ENCODE measurements at places on chromosomes 4 and X. TPM values are rescaled to one million over a fixed set of nuclear protein-coding genes. Genes with fewer than 3 reads are reported as not detected.
A peak's percentile ranks its signal among the peaks of the same experiment; 100 is the strongest.

DNA sequence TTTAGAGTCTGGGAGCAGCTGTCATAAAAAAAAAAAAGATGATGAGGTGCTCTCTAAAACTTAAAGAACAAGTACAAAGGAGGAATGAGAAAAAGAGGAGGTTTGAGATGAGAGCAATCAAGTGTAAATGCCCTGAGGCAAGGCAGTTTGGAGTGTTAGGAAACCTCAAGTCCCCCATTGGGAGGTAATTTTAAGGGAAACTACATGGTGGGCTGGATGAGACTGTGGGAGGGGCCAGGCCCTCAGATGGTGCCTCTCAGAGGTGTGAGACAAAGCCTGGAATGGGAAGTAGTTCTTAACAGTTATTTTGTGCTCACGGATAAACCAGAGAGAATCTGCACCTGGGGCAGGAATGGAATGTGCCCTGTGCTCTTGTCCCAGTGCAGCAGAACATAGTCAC, 1.9 kb upstream of the MAGEB3 start:
- no peak for DNase-seq

GRCh38 chrX:37420185-37420584, 71.0 kb downstream of the PRRG1 start:
- no peak for DNase-seq

GRCh38 chr4:141026900-141027299, 106.4 kb downstream of the RNF150 start:
- DNase-seq = no peak

DNA sequence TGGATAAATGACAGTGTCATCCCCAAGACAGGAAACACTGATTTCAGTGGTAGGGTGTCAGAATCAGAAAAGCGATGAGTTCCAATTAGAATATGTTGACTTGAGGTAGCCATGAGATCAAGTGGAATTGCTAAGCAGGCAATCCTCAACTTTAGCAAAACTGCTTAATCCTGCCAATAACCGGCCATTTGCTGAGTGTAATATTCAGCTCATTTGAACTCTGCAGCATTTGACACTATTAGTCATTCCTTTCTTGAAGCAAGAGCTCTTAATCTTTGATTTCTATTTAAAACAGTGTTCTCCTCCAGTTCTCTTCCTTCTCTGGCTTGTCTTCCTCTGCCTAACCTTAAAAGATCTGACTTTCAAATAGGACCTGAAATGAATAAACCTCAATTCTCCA, 68.7 kb upstream of the DCLK2 start:
- no peak for DNase-seq

GRCh38 chr4:58807843-58808615, 1697.8 kb upstream of the IGFBP7 start:
- no peak for DNase-seq

DNA sequence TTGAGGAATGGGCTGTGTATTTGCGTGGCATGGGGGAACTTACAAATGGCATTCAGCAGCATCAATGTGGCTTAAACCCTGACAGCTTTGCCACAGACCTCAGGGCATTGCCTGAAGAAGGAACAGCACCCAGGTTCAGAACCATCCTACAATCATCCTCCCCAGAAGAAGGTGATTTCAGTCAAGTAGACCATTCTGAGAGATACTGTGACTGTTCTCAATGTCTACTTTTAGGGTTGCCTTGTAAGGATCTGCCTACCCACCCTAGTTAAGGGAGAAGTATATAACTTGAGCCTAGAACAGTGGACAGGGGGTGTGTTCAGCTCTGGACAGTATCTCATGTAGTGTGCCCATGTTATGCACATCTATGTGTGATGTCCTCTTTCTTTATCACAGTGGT, 1.6 kb upstream of the FGF5 start:
- DNase-seq = no peak

DNA sequence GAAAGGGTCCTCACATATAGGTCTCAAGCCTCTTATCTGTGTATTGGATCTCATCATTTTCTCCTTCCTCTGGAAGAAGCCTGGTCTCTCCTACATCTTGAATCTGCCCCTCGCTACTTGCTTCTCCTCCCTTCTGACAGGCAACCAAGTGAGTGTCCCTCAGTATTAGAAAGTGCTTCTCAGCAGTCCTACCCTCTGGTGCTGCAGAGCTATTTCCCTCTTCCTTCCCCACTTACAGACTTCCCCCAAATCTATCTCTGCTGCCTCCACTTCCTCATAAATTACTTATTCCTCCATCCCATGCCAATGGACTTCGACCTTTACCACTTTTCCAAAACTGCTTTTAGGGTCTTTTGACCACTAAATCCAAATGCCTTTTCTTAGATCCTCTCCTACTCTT, 129.1 kb upstream of the NAP1L5 start:
- DNase-seq = no peak

GRCh38 chr4:81207828-81208227, 7.2 kb downstream of the PRKG2 start:
- DNase-seq = no peak

GRCh38 chr4:4651811-4652755, 110.2 kb upstream of the STX18 start:
- no peak for DNase-seq

- no peak for DNase-seq
Measured at GRCh38 chr4:178672512-178672911, 1230.3 kb upstream of the AGA start.

DNA sequence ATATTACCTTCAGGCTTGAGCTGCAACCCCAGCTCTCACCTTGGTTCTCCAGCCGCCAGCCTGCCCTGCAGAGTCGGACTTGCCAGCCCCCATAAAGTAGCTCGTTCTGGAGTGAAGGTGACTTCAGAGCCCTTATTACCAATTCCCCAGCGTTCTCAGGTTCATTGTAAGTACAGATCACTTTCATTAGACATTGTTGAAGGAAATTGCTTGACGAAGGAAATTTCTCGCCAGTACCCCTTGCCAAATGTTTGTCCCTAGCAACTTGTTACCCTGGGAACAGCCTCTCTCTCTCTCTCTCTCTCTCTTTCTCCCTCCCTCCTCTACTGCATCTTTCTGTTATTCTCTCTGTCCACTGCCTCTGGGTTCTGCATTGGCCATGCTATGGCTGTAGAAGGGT, 153.0 kb downstream of the NWD2 start:
- DNase-seq = no peak

- peak; percentile 56 for DNase-seq
Measured at GRCh38 chrX:30822764-30823163, 66.3 kb downstream of the TAB3 start.

DNA sequence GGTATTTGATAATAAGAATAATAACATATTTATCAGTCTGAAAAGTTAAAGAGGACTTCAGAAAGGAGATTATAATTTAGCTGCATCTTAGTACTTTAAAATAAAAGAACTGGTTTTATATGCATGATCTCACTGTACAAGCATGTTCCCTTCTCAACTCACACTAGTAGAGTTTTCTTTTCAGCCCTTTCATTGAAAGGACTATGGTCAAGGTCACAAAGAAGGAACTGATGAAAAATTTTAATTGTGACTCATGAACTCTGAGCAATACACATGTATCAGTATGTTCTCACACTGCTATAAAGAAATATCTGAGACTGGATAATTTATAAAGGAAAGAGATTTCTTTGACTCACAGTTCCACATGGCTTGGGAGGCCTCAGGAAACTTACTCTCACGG, 73.7 kb upstream of the NDST4 start:
- DNase-seq = no peak

DNA sequence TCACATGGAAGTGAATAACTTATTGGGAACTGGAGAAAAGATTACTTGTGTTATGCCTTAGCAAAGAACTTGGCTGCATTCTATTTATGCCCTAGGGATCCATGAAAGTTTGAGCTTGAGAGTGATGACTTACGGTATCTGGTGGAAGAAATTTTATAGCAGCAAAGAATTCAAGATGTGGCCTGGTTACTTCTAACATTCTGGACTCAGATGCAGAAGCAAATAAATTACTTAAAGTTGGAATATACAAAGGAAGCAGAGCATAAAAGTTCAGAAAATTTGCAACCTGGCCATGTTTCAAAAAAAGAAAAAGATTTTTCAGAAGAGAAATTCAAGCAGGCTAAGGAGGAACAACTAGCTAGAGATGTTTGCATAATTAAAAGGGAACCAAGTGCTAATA, 252.3 kb upstream of the WDFY3 start:
- DNase-seq = peak; percentile 34

DNA sequence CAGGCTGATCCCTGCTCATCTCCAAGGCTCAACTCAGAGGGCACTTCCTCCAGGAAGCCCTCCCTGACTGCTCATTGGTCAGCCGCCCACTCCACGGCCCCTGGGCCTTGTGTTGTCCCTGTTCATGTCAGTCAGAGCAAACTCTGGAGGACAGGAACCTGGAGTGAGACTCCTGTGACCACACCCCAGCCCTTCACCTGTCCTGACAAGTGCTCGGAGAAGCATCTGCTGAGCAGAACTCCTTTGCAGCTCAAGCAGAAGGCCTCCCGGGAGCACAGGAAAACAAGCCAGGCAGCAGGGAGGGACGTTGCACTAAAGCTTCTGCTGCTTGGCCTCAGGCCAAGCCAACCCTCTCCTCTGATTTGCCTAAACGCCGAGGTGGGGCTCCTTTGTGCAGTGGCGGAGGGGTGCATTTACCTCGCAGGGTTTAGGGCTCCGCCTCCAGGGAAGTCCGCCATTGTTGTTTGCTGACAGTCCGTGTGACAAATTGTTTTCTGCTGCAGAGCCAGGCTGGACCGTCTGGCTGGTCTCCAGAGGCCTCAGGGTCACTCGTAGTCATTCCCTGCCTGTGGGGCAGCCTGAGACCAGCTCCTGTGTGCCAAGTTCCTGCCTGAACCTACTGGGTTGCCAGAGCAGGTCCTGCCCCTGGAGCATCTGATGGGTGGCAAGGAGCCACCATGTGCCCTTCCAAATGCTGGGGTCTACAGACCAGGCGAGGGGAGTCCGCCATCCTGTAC, 61.8 kb downstream of the C4orf50 start:
- DNase-seq = no peak

DNA sequence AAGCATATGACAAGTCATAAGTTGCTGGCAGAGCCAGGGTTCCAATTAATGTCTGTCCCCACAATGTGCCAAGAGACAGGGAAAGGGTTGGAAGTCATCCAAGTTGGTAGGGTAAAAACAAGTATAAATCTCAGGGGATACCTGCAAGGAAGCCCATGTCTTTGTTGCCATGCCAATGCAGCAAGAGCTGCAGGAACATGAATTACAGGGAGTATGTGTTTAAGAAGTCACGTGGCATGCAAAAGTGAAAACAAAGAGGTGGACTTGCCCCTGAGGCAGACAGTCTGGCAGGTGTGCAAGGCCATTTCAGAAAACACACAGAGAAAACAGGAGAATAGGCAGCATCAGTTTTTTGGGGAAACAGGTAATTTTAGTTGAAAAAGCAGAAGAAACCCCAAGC, 29.4 kb downstream of the C4orf51 start:
- DNase-seq = no peak

- no peak for DNase-seq
Measured at GRCh38 chr4:124703154-124703553, 9.4 kb downstream of the ANKRD50 start.

DNA sequence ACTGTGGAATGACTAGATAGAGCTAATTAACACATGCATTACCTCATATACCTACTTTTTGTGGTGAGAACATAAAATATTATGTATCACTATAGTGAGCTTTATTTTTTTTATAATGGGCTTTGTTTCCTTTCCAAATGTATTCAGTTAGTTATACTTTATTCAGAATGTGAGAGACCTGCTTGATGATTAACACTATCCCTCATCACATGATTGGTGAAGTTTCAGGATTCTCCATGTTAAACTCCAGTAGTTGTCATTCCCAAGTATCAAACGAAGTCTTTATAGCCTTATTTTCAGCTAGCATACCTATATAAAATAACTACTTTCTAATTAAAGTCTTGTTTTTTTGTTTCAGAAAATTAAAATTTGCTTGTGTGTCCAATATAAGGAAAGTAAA, 8.8 kb downstream of the ZXDA start:
- DNase-seq = no peak

DNA sequence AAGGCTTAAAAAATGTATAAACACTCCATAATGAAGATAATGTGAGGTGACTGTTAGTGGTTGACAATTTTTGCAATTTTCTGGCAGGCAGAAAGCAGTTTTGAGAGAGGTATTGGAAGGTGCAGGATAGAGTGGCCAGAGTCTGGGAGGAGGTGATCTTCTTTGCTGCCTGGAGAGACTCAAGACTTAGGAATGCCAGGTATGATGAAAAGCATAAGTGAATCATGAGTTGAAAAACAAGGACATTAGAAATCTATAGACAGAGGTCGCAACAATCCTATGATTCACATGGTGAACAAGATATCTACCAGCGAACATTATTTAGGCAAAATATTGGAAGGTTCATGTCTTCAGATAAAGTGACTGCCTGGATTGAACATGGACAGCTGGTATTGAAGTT, 118.5 kb downstream of the CFAP299 start:
- no peak for DNase-seq

DNA sequence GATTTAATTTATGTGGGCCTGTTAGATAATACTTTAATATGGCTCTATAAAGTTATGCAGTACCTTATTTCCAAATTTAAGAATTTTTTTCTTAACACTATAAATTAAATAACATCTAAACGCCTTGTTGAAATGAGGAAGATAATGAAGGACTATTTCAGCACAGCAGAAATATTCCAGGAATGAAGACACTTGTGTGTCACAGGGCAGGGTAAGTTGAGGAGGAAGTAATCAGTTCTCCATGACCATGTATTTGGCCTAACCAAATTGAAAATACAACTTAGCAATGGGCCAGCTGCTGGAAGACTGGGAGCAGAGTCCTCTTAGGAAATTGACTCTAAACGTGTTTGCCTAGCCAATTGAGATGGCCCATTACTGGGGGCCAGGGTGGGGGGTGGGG, 16.9 kb downstream of the CXCL3 start:
- no peak for DNase-seq

FAT4 gene
- total RNA-seq = 77.2 TPM

ADGRL3 gene
- total RNA-seq = 55.9 TPM

NOX1 gene
- total RNA-seq = not detected

HELQ gene
- total RNA-seq = 12.0 TPM

YTHDC1 gene
- 92.0 TPM for total RNA-seq

FAM200B gene
- 20.3 TPM for total RNA-seq

TCP11X2 gene
- not detected for total RNA-seq

FHDC1 gene
- 12.2 TPM for total RNA-seq
